Temporal lobe (tissue), 4 donors: ENCODE measurements at places on chromosomes 16 and 17. TPM values are rescaled to one million over a fixed set of nuclear protein-coding genes. Genes with fewer than 3 reads are reported as not detected.

Gene GSDMA
- total RNA-seq, result under 0.01 TPM

Gene TMUB2
- 19.4 TPM for total RNA-seq

Gene HES7
- total RNA-seq, result 0.98 TPM

Gene CCDC40
- total RNA-seq, result 3.9 TPM

Gene SMPD3
- total RNA-seq, result 62.9 TPM

Gene TMEM114
- total RNA-seq, result not detected

Gene XYLT2
- total RNA-seq, result 4.2 TPM

Gene MEOX1
- total RNA-seq, result 0.25 TPM
